ENCODE measurements at places on chromosomes 3 and 15. TPM values are rescaled to one million over a fixed set of nuclear protein-coding genes. Genes with fewer than 3 reads are reported as not detected.

The ADAMTS17 gene
- total RNA-seq = 8.2 TPM

The APOD gene
- total RNA-seq = not detected

The GPR176 gene
- total RNA-seq = not detected

The HCN4 gene
- not detected for total RNA-seq

The ARNT2 gene
- total RNA-seq = not detected
